A549 treated with CpdA at 1 μM for 4 hours (cell line): ENCODE measurements at places on chromosomes 12 and 14. TPM values are rescaled to one million over a fixed set of nuclear protein-coding genes. Genes with fewer than 3 reads are reported as not detected.

The GPR137C gene
- 0.07 to 0.15 TPM (median 0.11 TPM) in 4 of 5 replicates, not detected in the other for total RNA-seq

The FGF6 gene
- total RNA-seq: not detected in 5 replicates

The PLCZ1 gene
- total RNA-seq: not detected in 5 replicates

The TAC3 gene
- 0.18 to 0.31 TPM (median 0.24 TPM) in 3 of 5 replicates, not detected in the others for total RNA-seq

The HOXC12 gene
- not detected in 5 replicates for total RNA-seq

The PTGES3 gene
- total RNA-seq: 369 to 448 TPM (median 418 TPM) in 5 replicates

The ST8SIA1 gene
- total RNA-seq: 0.06 to 0.08 TPM in 2 of 5 replicates, not detected in the others

The ESR2 gene
- 0.09 to 0.12 TPM (median 0.09 TPM) in 3 of 5 replicates, not detected in the others for total RNA-seq

The TSHR gene
- total RNA-seq: not detected in 5 replicates

The TESPA1 gene
- total RNA-seq: not detected in 5 replicates

The IL31 gene
- not detected in 5 replicates for total RNA-seq

The VAMP1 gene
- total RNA-seq: 9.3 to 14.6 TPM (median 11.5 TPM) in 5 replicates

The IPO8 gene
- 15.3 to 25.1 TPM (median 19.2 TPM) in 5 replicates for total RNA-seq

The TRPV4 gene
- 0.07 to 0.11 TPM (median 0.09 TPM) in 4 of 5 replicates, not detected in the other for total RNA-seq

The DAO gene
- not detected in 5 replicates for total RNA-seq

The GLT1D1 gene
- not detected in 5 replicates for total RNA-seq

The DIO2 gene
- total RNA-seq: 9.2 to 14.0 TPM (median 10.1 TPM) in 5 replicates

The CCDC196 gene
- total RNA-seq: not detected in 5 replicates

The FGFR1OP2 gene
- total RNA-seq: 28.0 to 35.8 TPM (median 28.8 TPM) in 5 replicates

The GIT2 gene
- total RNA-seq: 18.1 to 21.4 TPM (median 19.8 TPM) in 5 replicates

The ENDOU gene
- not detected in 5 replicates for total RNA-seq

The LTB4R gene
- 5.3 to 7.0 TPM (median 6.2 TPM) in 5 replicates for total RNA-seq

The SLC25A21 gene
- total RNA-seq: 0.58 to 1.6 TPM (median 1.2 TPM) in 5 replicates

The C1S gene
- 36.8 to 62.7 TPM (median 41.0 TPM) in 5 replicates for total RNA-seq

The TAS2R30 gene
- total RNA-seq: not detected in 5 replicates

The BCL7A gene
- total RNA-seq: 9.9 to 13.0 TPM (median 11.4 TPM) in 5 replicates

The C12orf56 gene
- 0.03 to 0.30 TPM (median 0.15 TPM) in 4 of 5 replicates, not detected in the other for total RNA-seq

The LMNTD1 gene
- not detected in 5 replicates for total RNA-seq

The PPM1H gene
- 6.6 to 9.6 TPM (median 7.9 TPM) in 5 replicates for total RNA-seq

The RNASE1 gene
- total RNA-seq: 0.16 to 0.35 TPM (median 0.24 TPM) in 3 of 5 replicates, not detected in the others

The CDCA4 gene
- total RNA-seq: 47.1 to 53.6 TPM (median 49.1 TPM) in 5 replicates

The SYNE3 gene
- 0.09 to 0.33 TPM (median 0.20 TPM) in 5 replicates for total RNA-seq

The MAP1LC3B2 gene
- 0.94 to 2.6 TPM (median 1.6 TPM) in 5 replicates for total RNA-seq

The THTPA gene
- 12.6 to 14.8 TPM (median 13.0 TPM) in 5 replicates for total RNA-seq

The PRKD1 gene
- total RNA-seq: 2.2 to 2.8 TPM (median 2.4 TPM) in 5 replicates

The C14orf132 gene
- 4.3 to 5.5 TPM (median 5.1 TPM) in 5 replicates for total RNA-seq

The ZBTB39 gene
- total RNA-seq: 4.5 to 5.8 TPM (median 5.5 TPM) in 5 replicates

The LHX5 gene
- 0.02 TPM in 1 of 5 replicates, not detected in the others for total RNA-seq
